ENCODE measurements at places on chromosomes 1 and 21. TPM values are rescaled to one million over a fixed set of nuclear protein-coding genes. Genes with fewer than 3 reads are reported as not detected.

Gene EDARADD
- 0.13 TPM for polyA plus RNA-seq

Gene RNF186
- 0.23 TPM for polyA plus RNA-seq

Gene C1orf35
- 7.5 TPM for polyA plus RNA-seq

Gene DDR2
- 1.5 TPM for polyA plus RNA-seq

Gene FBXO2
- polyA plus RNA-seq, result 20.9 TPM

- no peak overlapping the region for H3K4me3 ChIP-seq
- H3K36me3 ChIP-seq, result peaks cover 3% of the 10 kb centered on the region
- H3K4me1 ChIP-seq, result no peaks in the 10 kb centered on the region
- H3K27ac ChIP-seq, result no peak overlapping the region
- H3K27me3 ChIP-seq, result no peaks in the 10 kb centered on the region
Measured at GRCh38 chr21:31117128-31117916, 79.0 kb upstream of the KRTAP19-8 start.

DNA sequence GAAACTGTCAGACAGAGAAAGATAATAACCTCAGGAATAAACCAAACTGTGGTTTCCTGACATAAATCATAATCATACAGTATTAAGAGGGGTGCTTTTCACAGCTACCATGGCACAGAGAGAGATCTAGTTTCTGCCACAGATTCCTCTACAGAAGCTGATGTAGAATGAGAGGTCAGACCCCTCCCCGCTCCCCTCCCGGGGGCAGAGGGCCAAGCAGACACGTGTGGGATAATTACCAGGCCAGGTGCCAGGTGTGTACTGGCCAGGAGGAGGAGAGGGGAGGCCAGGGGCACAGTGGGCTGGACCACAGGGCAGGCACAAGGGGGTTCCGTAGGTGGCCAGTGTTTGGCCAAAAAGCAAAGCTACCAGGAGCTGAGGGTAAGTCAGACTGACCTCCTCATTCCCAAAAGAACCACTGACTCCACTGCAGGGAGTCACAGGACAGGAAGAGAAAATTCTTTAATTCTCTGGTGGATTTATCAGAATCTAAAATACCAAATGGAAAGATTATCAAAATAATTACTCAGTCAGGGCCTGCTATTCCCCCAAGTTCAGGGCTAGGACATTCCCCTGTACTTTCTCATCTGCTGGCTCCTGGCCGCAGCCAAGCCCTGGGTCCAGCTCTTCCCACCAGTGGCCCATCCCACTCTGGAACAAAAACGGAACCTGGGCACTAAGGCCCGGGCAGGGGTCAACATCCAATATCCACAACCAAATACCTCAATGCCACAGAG, 30.0 kb downstream of the C2CD2 start:
- no peaks in the 10 kb centered on the region for H3K27me3 ChIP-seq
- H3K4me1 ChIP-seq, result peaks cover 22% of the 10 kb centered on the region
- H3K4me3 ChIP-seq, result no peak overlapping the region
- H3K27ac ChIP-seq, result peak overlapping the region; percentile 47
- H3K36me3 ChIP-seq, result peaks cover 2% of the 10 kb centered on the region

DNA sequence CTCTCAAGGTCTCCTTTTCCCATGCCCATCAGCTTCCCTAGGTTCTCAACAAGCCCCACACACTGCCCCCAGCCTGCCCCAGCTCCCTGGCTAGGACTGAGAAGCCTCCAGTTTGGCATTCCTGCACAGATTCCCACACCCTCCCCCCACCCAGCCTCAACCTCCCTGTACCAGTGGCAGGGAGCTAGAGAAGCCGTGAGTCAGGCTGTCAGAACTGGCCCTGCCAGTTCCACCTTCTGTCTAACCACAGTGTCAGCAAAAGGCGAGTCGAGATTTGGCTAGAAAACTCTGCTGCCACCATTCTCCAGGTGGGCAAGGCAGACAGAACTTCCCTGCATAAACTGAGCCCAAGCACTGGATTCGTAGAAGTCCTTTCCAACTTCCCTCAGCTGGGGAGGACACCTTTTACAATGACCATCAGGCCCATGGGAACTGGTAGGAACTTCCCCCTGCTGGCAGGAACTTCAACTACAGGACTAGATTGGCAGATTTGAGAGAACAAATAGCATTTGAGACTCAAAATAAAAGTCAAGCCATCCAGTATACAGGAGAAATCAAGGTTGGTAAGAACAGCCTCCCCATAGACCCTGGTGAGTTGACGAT, 31.0 kb downstream of the TNNT2 start:
- H3K27me3 ChIP-seq, result no peaks in the 10 kb centered on the region
- H3K36me3 ChIP-seq, result no peaks in the 10 kb centered on the region
- no peaks in the 10 kb centered on the region for H3K4me1 ChIP-seq
